ENCODE measurements at places on chromosomes 3 and 15. TPM values are rescaled to one million over a fixed set of nuclear protein-coding genes. Genes with fewer than 3 reads are reported as not detected.

ITIH1 gene
- total RNA-seq: not detected

DCBLD2 gene
- total RNA-seq: 51.8 TPM

DNA sequence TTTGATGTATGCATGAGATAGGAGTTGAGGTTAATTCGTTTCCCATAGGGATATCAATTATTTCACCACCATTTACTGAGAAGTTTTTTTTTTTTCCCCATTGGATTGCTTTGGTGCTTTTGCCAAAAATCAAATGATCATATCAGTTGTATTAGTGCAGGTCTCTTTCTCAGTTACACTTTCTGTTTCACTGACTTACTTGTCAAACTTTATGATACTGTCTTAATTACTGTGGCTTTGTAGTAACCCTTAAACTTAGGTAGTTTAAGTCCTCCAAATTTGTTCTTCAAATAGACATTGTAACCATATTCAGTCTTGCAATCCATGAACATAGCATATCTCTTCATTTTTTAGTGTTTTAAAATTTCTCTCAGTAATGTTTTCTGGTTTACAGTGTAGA lies 259.9 kb upstream of the SLCO3A1 start:
- H3K36me3 ChIP-seq: no peaks in the 10 kb centered on the region
- no peaks in the 10 kb centered on the region for H3K4me1 ChIP-seq
- H3K27ac ChIP-seq: no peak overlapping the region
- H3K4me3 ChIP-seq: no peak overlapping the region
- no peak for DNase-seq
- peaks cover 27% of the 10 kb centered on the region for H3K27me3 ChIP-seq

RASGRF1 gene
- total RNA-seq: not detected

IL5RA gene
- total RNA-seq: not detected

PLCB2 gene
- total RNA-seq: 3.4 TPM

PARP14 gene
- 29.0 TPM for total RNA-seq

DNA sequence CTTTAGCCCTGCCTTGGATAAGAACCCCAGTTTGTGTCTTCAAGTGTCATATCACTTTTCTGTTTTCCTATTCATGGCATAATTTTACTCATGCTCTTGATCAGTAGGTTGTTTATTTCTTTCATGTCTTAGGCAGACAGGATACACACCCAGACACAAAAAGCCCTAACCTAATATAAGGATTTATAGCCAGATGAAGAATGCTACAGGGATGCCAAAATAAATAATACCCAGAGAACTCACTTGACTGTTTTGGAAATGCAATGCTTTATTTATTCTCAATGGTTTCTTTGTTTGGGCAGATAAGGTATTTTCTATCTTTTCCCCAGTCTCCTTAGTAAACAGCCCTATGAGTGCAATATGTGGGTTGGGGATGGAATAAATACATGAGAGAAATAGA lies 424.0 kb upstream of the PDZRN3 start:
- H3K36me3 ChIP-seq: no peaks in the 10 kb centered on the region
- no peak overlapping the region for H3K27ac ChIP-seq
- H3K27me3 ChIP-seq: no peaks in the 10 kb centered on the region
- DNase-seq: no peak
- no peak overlapping the region for H3K4me3 ChIP-seq
- H3K4me1 ChIP-seq: peaks cover 3% of the 10 kb centered on the region

- DNase-seq: no peak
- no peak overlapping the region for H3K4me3 ChIP-seq
- peaks cover 30% of the 10 kb centered on the region for H3K4me1 ChIP-seq
- peak overlapping the region; percentile 38 for H3K27ac ChIP-seq
Observed at GRCh38 chr15:62903437-62903836, 139.1 kb upstream of the TPM1 start.

GRCh38 chr3:108051005-108051404 lies 39.8 kb downstream of the CD47 start:
- DNase-seq: no peak
- no peaks in the 10 kb centered on the region for H3K27me3 ChIP-seq
- peaks cover 21% of the 10 kb centered on the region for H3K36me3 ChIP-seq
- H3K4me3 ChIP-seq: no peak overlapping the region

LRRIQ4 gene
- total RNA-seq: not detected

GRCh38 chr3:46429250-46429649 lies 22.2 kb downstream of the CCRL2 start:
- peaks cover 5% of the 10 kb centered on the region for H3K27me3 ChIP-seq
- DNase-seq: no peak
- peaks cover 4% of the 10 kb centered on the region for H3K36me3 ChIP-seq
- H3K4me3 ChIP-seq: no peak overlapping the region

- DNase-seq: no peak
- no peak overlapping the region for H3K4me3 ChIP-seq
- H3K4me1 ChIP-seq: peaks cover 50% of the 10 kb centered on the region
Observed at GRCh38 chr3:11534793-11535101, 109.0 kb downstream of the VGLL4 start.

PCOLCE2 gene
- total RNA-seq: 9.3 TPM

SLC38A3 gene
- total RNA-seq: 1.2 TPM

LYZL4 gene
- not detected for total RNA-seq

- H3K27me3 ChIP-seq: no peaks in the 10 kb centered on the region
- no peak overlapping the region for H3K27ac ChIP-seq
- H3K36me3 ChIP-seq: no peaks in the 10 kb centered on the region
- no peak overlapping the region for H3K4me3 ChIP-seq
- peaks cover 32% of the 10 kb centered on the region for H3K4me1 ChIP-seq
- no peak for DNase-seq
Observed at GRCh38 chr3:126851934-126852333, 131.0 kb upstream of the PLXNA1 start.

GRCh38 chr3:188722963-188723362 lies 448.8 kb upstream of the TPRG1 start:
- no peak overlapping the region for H3K4me3 ChIP-seq
- H3K36me3 ChIP-seq: peaks cover 2% of the 10 kb centered on the region
- H3K27ac ChIP-seq: no peak overlapping the region
- H3K27me3 ChIP-seq: no peaks in the 10 kb centered on the region
- H3K4me1 ChIP-seq: no peaks in the 10 kb centered on the region

- no peak for DNase-seq
- H3K27ac ChIP-seq: no peak overlapping the region
- H3K36me3 ChIP-seq: peaks cover 1% of the 10 kb centered on the region
- H3K27me3 ChIP-seq: no peaks in the 10 kb centered on the region
- peaks cover 5% of the 10 kb centered on the region for H3K4me1 ChIP-seq
- no peak overlapping the region for H3K4me3 ChIP-seq
Observed at GRCh38 chr3:175951047-175951694, 1092.0 kb downstream of the NAALADL2 start.

- H3K36me3 ChIP-seq: peaks cover 3% of the 10 kb centered on the region
- no peak for DNase-seq
- H3K27me3 ChIP-seq: no peaks in the 10 kb centered on the region
- H3K4me1 ChIP-seq: peaks cover 4% of the 10 kb centered on the region
- H3K4me3 ChIP-seq: no peak overlapping the region
- H3K27ac ChIP-seq: no peak overlapping the region
Observed at GRCh38 chr3:30011237-30011803, 595.1 kb upstream of the TGFBR2 start.

GRCh38 chr3:175316799-175317198 lies 457.7 kb downstream of the NAALADL2 start:
- no peaks in the 10 kb centered on the region for H3K36me3 ChIP-seq
- no peak for DNase-seq
- H3K27me3 ChIP-seq: no peaks in the 10 kb centered on the region
- no peak overlapping the region for H3K27ac ChIP-seq
- no peaks in the 10 kb centered on the region for H3K4me1 ChIP-seq

DNA sequence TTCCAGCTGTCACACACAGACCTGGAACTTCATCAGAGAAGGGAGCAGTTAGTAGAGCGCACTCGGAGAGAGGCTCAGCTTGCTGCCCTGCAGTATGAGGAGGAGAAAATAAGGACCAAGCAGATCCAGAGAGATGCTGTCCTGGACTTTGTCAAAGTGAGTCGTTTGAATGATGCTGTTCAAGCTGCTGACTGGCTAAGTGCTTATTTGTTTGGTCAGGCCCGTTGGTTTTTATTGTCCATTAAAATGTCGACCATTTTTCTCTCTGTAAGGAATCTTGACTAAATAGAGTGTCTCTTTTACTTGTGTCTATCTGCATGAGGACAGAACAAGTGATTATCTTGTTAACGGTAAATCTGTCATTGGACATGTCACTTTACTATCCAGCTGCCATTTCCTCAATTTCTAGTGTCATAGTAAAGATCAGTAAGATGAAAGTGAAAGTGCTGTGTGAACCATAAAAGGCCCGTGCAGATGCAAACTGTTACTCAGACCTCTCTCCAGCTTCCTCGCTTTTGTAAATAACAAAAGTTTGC lies 56.9 kb downstream of the LRCH3 start:
- H3K4me1 ChIP-seq: no peaks in the 10 kb centered on the region
- H3K4me3 ChIP-seq: no peak overlapping the region

TBL1XR1 gene
- 225 TPM for total RNA-seq

DNA sequence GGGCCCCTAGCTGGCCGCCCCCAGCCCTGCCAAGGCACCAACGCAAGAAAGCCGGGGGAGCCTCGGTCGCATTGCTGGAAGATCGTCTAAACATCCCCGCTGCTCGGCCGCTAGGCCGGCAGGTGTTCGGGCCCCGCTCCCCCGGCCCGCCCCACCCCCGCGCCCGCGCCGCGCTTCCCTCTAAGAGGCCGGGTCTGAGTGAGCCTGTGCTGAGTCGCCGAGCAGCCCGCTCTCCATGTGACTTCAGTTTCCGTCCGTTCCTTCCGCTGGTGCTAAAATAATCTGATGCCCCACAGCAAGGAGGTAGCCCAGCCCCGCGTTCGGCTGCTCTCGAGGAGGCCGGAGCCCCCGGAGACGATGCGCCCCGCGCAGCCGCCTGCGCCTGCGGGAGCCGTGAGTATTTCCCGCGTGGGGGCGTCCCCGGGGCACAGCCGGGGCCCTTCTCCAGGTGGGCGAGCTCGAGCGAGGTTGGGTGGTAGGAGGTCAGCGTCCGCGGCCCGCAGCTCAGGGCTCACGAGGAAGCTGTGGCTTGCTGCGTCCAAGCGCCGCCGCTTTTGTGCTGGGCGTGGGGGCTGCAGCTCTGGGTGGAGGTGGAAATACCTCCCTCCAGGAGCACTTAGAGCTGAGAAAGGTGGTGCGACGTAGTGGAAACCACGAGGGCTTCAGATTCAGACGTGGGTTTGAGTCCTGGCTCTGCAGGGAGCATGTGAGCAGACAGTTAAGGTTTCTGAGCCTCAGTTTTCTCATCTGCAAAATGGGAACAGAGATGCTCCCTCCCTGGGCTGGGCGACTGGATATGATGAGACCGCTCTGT lies at the start of gene NRROS:
TSS of gene NRROS (plus strand) at position 212 of the 814 bp plus-strand sequence. CDS start 14,846 bp downstream, outside the sequence.
- DNase-seq: no peak
- peaks cover 5% of the 10 kb centered on the region for H3K4me1 ChIP-seq
- H3K27ac ChIP-seq: no peak within 1 kb of the TSS
- H3K27me3 ChIP-seq: peaks cover 24% of the 10 kb centered on the region
- H3K36me3 ChIP-seq: peaks cover 5% of the 10 kb centered on the region

NR1I2 gene
- not detected for total RNA-seq

- DNase-seq: no peak
- H3K4me1 ChIP-seq: peaks cover 12% of the 10 kb centered on the region
- no peaks in the 10 kb centered on the region for H3K36me3 ChIP-seq
- peaks cover 67% of the 10 kb centered on the region for H3K27me3 ChIP-seq
Observed at GRCh38 chr15:89379818-89380217, 45.2 kb upstream of the POLG start.

DNA sequence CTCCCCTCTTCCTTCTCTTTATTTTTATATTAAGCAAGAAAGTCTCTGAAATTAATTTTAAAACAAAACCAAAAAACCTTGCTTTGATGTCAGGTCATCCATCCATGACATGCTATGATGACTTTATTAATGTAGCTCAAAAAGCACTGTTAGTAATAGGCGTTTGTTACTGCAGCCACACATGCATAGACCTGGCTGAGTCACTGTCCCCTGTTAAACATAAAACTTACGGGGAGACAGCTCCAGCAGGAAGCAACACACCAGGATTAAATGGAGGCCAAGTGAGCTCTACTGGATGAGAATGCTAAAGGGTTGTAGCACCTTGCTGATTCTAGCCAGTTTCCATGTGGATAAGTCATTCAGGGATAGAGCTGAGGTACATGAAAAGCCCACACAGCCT lies 661.1 kb downstream of the MAGI1 start:
- H3K27me3 ChIP-seq: no peaks in the 10 kb centered on the region
- no peak for DNase-seq
- no peaks in the 10 kb centered on the region for H3K4me1 ChIP-seq
- H3K27ac ChIP-seq: no peak overlapping the region

HTR3E gene
- not detected for total RNA-seq

DNA sequence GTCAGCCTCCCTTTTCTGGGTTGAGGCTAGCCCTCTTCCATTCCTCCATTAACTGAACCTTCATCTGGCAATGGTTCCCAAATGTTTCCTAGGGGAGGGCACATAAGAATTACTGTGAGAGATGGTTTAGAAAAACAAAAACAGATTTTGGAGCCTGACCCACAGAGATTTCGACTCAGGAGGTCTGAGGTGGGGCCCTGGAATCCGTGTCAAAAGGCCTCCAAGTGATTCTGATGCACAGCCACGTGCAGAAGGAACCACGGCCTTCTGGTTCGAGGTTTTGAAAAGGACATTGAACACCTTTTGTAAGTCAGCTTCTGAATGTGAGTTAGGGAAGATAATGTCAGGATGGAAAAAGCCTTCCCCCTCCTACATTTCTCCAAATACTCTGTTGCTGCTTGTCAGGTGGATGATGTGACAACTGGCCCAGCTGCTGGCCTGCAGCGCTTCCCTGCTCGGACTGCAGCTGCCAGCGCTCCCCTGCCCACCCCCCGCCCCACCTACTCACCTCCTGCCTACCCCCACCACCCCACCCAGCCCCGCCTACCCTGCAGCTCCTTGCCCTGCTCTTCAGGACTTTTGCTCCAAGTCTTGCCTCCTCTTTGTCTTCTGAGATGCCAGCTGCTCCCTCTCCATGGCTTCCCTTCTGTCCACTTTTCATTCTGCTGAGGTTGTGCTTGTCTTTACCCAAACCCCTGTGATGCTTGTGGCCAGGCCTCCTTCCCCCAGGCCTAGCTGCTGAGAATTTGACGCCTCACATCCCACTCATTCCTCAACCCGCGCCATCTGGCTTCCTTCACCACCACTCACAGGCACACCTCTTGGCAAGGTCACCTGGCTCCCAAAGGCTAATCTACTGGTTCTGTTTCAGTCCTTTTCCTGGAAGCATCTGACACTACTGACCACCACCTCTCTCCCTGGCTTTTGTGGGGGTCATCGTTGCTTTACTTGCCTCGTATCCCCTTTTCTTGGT lies 6.6 kb downstream of the EHD4 start:
- no peak overlapping the region for H3K27ac ChIP-seq
- H3K4me3 ChIP-seq: no peak overlapping the region
- peaks cover 68% of the 10 kb centered on the region for H3K4me1 ChIP-seq
- no peaks in the 10 kb centered on the region for H3K27me3 ChIP-seq
- peaks cover 2% of the 10 kb centered on the region for H3K36me3 ChIP-seq

PTX3 gene
- total RNA-seq: 40.2 TPM

DNA sequence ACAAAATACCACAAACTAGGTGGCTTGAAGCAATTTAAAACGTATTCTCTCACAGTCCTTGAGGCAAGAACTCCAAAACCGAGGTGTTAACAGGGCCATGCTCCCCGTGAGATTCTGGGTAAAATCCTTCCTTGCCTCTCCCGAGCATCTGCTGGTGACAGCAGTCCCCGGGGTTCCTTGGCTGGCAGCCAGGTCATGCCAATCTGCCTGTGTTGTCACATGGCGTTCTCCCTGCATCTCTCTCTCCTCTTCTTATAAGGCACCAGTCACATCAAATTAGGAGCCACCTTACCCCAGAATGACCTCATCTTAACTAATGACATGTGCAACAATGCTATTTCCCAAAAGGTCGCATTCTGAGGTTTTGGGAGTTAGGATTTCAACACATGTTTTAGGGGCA lies 26.3 kb upstream of the LRRN1 start:
- H3K4me1 ChIP-seq: no peaks in the 10 kb centered on the region
- H3K4me3 ChIP-seq: no peak overlapping the region
- no peak for DNase-seq
- H3K27ac ChIP-seq: no peak overlapping the region
- peaks cover 6% of the 10 kb centered on the region for H3K36me3 ChIP-seq
- no peaks in the 10 kb centered on the region for H3K27me3 ChIP-seq
